ENCODE measurements at places on chromosomes 11 and 22.

- no peak for DNase-seq
These were observed 26.4 kb upstream of the PPFIA1 start for GRCh38 chr11:70243912-70244652.

GRCh38 chr11:22730319-22730718, 63.9 kb downstream of the GAS2 start:
- DNase-seq: no peak

DNA sequence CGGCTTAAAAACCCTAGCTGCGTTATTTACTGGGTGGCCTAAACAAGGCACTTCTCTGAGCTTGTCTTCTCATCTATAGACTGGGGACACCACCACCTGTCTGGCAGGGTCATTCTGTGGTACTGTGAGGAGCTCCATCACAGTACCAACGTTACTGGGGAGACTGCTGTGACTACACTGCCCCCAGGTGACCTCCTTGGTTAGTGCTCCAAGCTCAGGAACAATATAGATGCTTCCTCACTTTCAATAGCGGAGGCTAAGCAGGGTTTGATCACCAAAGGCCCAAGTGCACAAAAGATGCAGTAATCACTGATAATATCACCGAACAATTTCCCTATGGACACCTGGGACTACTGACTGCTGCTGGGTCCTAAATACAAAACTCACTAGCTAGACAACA, 18.8 kb downstream of the PRPF19 start:
- peak; percentile 36 for DNase-seq

- no peak for DNase-seq
These were observed 368.9 kb downstream of the SHANK2 start for GRCh38 chr11:70883323-70883940.

DNA sequence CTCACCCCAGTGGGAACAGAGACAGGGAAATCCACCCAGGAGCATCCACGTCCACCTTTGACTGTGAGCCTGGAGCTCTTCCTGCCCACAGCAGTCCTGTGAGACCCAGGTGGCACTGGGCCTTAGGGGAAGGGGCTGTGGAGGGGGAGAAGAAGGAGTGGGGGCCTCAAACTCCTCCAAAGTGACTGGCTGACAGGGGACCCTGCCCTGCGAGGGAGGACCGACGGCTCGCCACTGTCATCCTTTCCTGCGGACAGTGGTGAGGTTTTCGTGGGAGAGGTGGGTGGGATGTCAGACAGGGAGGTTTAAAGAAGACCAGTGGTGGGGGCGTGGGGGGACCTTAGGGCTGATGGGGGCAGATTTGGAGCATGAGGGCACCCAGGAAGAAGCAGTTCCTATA, 92.5 kb upstream of the LMO1 start:
- DNase-seq: no peak

DNA sequence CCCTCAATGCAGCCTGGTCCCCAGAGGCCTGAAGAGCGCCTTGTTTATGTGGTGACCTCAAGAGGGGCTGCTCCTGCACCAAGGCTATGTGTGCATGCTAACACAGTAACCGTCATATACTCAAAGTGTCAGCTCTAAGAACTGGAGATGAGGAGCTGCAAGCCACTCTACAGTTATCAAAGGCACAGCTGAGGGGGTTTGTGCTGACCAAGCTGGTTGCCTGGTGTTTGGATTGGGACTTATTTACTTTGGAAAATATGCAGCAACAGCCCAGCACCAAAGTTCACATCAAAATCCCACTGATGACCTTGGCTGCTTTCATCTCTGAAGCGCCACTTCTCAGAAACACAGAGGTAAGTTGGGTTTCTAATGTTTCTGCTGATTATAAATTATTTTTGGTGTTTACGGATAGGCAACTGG, at the start of gene SERPIND1:
Gene SERPIND1 (plus strand): TSS at position 321 of the 420 bp plus-strand sequence. CDS start 5,200 bp downstream, outside the sequence.
- DNase-seq: no peak

- DNase-seq: no peak
These were observed 57.8 kb downstream of the ST14 start for GRCh38 chr11:130217133-130218031.

DNA sequence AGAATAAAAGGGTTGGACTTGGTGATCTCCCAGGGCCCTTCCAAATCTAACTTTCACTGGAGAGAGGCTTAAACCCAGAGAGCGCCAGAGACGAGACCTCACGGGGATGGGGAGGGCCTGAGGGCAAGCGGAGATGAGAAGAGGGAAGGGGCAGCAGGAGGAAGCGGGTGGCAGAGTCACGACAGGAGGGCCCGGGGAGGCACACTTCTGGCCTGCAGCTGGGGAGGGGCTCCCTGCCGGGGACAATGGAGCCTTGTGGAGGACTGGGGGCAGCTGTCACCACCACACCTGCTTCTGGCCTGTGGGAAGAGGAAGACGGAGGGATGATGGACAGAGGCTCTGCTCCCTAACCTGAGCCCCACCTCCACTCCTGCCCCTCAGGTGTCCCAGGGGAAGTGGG, 40.2 kb downstream of the PDE2A start:
- DNase-seq: no peak

DNA sequence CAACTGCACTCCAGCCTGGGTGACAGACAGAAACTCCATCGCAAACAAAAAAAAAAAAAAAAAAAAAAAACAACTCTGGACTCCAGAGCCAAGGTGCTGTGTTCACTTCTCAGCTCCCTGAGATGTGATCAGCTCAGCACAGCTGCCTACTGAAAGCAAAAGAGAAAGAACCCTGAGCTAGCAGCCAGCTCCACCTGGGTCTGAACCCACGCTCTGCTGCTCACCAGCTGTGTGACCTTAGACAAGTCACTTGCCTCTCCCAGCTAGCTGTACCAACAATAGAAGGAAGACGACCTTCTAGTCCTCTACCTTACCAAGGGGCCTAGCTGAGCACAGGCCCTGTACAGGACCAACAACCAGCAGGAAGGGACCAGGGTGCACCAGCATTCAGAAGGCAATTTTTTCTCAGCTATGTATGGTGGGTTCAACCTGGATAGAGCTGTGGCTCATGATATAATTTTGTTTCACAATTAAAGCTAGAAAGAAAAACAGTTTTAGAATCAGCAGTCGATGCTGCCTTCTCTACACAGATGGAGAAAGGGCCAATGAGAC, 3.8 kb downstream of the DGCR2 start:
- peak; percentile 17 for DNase-seq

- no peak for DNase-seq
These were observed 18.6 kb upstream of the APLP2 start for GRCh38 chr11:130051082-130051481.

- DNase-seq: peak; percentile 38
These were observed 45.0 kb downstream of the OR4C6 start for GRCh38 chr11:55707029-55707428.

GRCh38 chr11:61540528-61540927, 32.0 kb downstream of the LRRC10B start:
- DNase-seq: no peak

GRCh38 chr11:41446107-41446506, 13.3 kb downstream of the LRRC4C start:
- DNase-seq: no peak

- DNase-seq: no peak
These were observed 7.6 kb upstream of the SLC39A13 start for GRCh38 chr11:47400768-47401279.

GRCh38 chr22:28096161-28096560, 177.1 kb upstream of the PITPNB start:
- DNase-seq: no peak

DNA sequence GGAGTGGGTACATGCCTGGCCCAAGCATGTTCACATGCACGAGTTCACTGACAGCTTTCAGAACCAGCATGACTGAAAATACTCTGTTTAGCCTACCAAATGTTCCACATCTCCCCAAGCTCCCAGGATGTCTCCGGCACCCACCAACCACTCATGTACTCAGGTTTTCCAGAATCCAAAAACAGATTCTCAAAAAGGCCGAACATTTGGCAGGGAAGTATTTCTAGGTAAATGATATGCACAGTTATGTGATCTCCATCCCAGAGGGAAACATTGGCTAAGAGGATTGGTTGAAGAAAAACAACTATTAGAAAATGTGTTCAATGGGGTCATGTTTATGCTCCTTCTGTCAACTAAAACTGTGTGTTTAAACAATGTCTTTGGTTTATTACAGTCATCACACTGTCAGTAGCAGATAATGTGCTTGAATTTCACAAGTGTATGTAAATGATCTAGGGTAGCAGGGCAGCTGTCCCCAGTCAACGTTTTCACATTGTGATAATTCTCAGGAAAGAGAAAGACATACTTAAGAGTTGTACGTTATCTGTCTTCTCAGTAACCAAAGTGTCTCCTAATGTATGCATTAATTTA, 52.3 kb downstream of the BARX2 start:
- no peak for DNase-seq

DNA sequence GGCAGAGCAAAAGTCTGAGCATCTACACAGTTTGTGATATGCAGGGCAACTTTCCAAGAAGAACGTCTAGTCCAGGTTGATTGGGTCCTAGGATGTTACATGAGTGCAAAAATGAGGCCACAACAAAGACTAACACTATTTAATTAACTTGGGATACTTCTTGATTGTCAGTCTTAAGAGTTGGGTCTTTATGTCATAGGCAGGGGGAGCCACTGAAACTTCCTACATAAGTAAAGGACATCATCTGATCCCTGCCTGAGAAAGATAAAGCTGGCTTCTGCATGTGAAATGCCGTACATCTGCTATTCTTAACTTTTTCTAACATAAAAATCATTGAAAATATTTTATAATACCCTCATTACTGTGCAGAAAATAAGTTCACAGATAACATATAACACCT, 525.5 kb downstream of the NTM start:
- no peak for DNase-seq

DNA sequence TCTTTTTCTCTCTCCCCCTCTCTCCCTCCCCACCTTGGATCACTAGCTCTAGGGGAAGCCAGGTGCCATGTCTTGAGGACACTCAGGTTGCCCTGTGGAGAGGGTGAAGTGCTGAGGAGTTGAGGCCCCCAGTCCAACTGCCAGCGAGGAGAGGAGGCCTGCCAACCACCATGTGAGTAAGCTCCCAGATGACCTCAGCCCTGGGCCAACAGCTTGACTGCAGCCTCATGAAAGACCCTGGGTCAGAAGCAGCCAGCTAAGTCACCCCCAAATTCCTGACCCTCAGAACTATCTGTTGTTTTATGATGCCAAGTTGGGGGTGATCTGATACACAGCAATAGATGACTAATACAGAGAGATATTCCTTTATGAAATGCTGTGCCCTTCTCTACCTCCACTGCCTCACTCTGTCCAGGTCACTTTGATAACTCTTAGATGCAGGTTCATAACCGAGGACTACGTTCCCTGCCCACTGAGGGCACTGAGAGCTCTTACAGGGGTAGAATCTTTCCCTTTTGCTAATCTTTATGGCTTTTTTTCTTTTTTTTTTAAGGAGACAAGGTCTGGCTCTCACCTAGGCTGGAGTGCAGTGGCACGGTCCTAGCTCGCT, 8.0 kb downstream of the ARFGAP3 start:
- DNase-seq: no peak

DNA sequence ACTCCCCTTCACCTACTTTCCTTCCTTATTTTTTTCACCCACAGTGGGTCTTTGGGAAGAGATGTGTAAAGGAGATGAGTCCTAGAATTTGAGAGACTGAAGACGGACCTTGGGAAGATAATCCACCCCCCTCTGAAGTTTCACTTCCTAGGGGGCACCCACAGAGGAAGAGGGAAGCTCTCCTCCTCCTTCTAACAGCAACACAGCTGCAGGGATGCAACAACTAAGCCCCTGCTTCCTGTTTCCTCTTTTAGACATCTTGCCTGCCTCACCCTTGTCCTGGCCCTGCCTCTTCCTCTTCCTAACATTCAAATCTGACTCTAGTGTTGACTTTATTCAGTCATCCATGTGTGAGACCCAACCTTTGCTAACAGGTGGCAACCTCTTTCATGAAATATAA, 424.6 kb downstream of the BUD13 start:
- DNase-seq: no peak

- DNase-seq: no peak
These were observed 531.2 kb downstream of the KCNA4 start for GRCh38 chr11:29485641-29486040.

- no peak for DNase-seq
These were observed at the start of gene KCNC1 for GRCh38 chr11:17734418-17734911. Gene KCNC1 (plus strand): TSS chr11:17734781. CDS start chr11:17736003, 1,222 bp downstream.

All from activated CD4-positive, alpha-beta T cell treated with anti-CD3 and anti-CD28 coated beads, Interleukin-2, amount 50 U/mL, for 16 hours (primary cell).